NCI-H1092 (cell line): ENCODE measurements at places on chromosomes 6 and 20.

GRCh38 chr20:36726168-36726567 lies 19.7 kb downstream of the NDRG3 start:
- no peak for DNase-seq

GRCh38 chr6:31657406-31658157 lies 1.9 kb downstream of the APOM start:
- DNase-seq = no peak

- DNase-seq = no peak
Measured at GRCh38 chr6:116385459-116385802, 14.7 kb downstream of the DSE start.

- DNase-seq = no peak
Measured at GRCh38 chr6:26545627-26546026, 7.5 kb downstream of the HMGN4 start.

- DNase-seq = no peak
Measured at GRCh38 chr20:8652396-8652795, 416.5 kb upstream of the PLCB4 start.

GRCh38 chr6:3654898-3655297 lies 96.6 kb downstream of the PXDC1 start:
- no peak for DNase-seq

DNA sequence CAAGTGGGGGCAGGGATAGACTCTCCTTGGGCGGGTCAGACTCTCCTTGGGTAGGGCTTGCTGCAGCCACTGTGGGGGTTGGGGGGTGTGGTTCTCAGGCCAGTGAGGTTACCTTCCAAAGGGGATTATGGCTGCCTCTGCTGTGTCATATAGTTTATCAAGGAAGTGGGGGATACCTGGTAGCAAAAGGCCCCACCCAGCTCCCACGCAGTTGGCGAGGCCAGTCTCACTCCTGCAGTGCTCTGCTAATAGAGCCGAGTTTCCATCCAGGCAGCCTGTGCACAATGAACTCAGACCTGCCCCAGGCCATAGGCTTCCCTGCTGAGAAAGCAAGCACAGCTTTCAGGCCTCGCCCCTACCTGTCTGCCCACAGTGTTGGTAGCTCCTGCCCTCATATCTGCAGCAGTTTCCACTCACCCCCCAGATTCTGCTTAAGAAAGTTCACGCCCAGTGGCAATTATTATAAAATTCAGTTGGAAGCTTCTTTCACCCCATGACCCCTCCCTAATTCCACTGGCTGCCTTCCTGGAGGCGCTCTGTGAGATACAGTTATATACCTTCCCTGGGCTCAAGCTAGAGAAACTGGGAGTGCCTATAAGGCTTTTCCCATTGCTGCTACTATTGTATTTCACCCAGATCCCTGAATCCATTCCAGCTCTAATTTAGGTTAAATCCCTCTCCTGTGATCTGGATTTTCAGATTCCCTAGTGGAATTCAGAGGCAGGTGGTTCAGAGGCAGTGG lies 56.1 kb downstream of the HDDC2 start:
- DNase-seq = no peak

DNA sequence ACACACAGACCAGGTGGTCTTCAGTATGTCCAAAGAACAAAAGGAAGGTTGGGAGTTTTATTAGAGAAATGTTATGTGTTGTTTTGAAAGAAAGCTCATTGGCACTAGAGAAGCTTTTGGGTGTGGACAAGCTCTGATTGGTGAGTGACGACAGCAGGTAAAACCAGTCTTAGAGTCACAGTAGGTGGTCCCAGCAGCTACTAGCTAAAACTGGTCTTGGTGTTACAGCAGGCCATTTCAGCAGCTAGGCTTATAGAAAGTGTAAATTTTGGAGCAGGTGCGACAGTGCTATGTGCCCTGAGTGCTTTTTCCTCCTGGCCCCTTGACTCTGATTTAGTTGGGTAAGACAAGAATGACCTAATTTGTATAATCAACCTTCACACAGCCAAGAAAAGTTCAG lies 3.6 kb downstream of the CLDN20 start:
- DNase-seq = no peak
